ENCODE measurements at places on chromosomes 2 and 18.

DNA sequence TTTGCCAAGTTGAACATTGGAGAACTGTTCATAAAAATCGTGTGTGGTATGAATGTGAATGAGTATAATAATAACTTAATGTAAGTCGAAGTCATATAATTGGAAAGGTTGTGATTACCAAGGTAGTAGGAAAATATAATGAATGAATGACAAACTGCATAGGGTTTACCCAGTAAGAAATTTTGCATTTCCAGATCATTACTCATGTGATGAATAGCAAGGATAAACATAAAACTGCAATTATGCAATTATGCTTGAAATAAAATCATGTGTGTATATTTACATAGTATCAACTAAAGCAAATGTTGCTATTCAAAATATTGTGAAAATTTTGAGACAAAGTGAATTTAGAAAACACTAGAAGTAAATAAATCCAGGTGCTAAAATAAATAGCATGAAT, 1108.7 kb upstream of the TMEFF2 start:
- DNase-seq, result no peak

GRCh38 chr18:47826157-47827074, 104.0 kb downstream of the SMAD2 start:
- DNase-seq, result no peak

DNA sequence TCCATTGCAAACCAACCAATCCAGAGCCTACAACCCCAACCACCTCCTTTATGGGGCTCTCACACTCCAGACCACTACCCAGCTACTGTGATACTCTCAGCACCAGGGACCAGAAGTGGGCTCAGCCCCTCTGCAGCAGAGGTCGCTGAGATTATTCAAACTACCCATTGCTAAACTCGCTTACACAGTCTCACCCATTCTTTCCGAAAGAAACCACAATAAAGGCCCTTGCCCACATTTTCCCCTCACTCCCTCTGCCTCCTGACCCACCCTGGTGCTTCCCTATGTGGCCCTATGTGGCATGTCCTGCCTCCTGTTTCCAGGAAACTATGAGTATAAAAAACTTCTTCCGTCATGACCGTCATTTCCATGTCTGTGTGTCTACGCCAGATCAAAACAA, 10.7 kb downstream of the TEX51 start:
- no peak for DNase-seq

DNA sequence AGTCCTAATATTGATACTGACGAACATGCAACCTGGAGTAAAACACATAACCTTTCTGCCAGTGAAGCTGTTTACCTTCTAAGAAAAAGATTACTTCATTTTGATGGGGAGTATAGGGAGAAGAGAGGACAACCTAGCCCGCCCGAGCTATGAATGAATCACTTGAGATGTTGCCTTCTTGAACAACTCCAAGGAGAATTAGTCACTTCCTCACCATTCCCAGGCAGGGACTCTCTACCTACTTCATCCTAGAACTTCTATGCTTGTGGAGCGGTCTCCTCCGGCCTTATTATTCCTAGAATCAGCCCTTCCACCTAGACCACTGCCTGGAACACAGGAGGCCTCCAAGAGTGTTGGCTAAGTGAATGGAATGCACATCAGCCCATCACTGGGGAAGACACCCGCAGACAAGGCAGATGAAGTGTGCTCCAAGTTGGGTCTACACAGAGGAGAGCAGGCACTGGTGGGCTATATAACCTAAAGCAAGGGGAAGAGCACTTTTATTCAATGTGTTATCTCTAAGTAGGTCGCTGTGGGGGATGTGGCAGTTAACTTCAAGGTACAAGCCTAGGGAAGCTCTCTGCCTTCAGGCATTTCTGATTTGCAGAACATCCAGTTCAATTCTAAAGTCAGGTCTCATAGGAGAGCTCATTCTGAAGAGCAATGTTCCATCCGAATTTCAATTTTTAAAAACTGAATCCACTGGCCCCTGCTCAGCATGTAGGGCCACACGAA, 57.4 kb downstream of the STK39 start:
- DNase-seq, result no peak
